Lower lobe of right lung (tissue), 2 donors: ENCODE measurements at places on chromosomes 2 and 18. TPM values are rescaled to one million over a fixed set of nuclear protein-coding genes. Genes with fewer than 3 reads are reported as not detected.

The KIAA1328 gene
- 17.8 TPM for total RNA-seq

The IL37 gene
- not detected for total RNA-seq

The RHOB gene
- 176 TPM for total RNA-seq

The SFT2D3 gene
- 7.4 TPM for total RNA-seq

The MC5R gene
- not detected for total RNA-seq

The PPP1R1C gene
- total RNA-seq, result 2.9 TPM

- no peak for DNase-seq
These were observed 117.6 kb downstream of the METTL8 start for GRCh38 chr2:171316220-171316619.

DNA sequence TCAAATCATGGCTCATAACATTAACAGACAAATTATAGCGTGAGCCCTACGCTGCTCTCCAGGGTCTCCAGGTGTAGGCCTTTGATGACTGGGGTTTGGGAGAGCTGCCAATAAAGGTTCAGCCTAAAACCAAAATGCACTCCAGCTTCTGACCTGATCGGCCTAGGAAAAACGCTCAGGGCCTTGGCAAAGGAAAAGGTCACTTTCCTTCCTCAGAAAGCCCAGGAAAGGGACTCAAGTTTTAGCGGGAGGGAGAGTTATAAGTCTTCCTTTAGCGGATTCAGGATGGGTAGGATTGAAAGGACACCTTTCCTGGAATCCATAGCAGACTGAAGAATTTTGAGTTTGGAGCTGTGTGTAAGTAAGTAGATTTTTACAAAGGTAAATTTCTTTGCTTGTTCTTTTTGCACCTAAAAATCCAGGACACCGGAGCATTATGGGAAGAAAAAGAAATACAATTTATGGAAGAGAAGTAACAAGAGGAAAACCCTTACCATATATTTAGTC lies 8.8 kb downstream of the EVX2 start:
- no peak for DNase-seq

DNA sequence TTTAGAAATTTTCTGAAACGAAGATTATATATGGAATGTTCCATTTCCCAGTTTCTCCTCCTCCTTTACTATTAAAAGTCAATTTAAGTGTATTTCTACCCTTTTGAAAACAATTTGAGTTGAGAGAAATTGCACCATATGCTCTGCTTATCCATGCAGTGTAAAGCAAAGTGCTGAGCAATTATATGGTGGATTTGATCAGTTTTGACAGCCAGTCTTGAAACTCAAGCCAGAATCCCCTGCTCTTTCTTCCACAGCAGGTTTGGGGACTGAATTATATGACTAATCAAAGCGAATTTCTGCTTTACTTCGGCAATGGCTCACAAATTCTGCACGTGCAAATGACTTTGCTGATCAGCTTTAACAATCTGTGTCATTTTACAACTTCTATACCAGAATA lies 1183.6 kb downstream of the LRP1B start:
- DNase-seq, result no peak

DNA sequence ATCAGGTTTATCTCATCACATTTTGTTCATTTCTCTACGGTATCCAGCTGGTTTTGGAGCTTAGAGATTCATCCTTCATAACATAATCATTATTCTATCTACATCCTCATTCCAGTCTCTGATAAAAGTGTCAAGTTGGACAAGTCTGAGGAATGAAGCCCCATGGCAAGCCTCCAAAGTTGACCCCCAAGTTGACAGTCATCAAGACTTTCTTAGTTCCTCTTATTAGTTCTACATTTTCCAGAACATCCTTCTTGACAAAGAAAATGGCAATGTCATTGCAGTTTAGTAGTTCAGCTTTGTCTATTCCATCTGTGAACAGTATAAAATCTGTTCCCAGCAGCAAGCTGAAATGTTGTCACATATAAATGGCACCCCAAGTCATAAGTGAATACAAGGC lies 4.5 kb upstream of the TMSB10 start:
- no peak for DNase-seq

- DNase-seq, result no peak
These were observed 210.3 kb downstream of the CYP26B1 start for GRCh38 chr2:71937396-71937795.

- DNase-seq, result no peak
These were observed 95.4 kb downstream of the CDH2 start for GRCh38 chr18:28081516-28081915.

DNA sequence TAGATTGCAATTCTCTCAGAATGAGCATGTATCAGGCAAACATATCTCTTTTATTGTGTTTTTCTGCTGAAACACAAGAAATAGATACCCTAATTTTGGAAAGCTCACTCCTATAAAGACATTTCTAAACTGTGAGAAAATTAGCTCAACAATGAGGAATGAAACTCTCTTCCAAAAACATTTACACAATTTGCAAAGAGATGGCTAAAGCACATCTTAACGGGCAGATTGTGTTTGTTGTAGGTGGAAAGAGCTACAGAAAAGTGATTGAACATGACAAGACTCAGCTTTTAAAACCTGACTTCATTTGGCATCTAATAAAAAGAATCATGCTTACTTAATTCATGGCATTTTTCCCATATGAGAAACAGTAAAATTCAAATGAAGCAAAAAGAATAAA lies 175.0 kb upstream of the SLC39A10 start:
- no peak for DNase-seq

- DNase-seq, result no peak
These were observed 485.2 kb upstream of the SALL3 start for GRCh38 chr18:78494204-78495085.

GRCh38 chr2:180482696-180483095 lies 475.6 kb upstream of the CWC22 start:
- DNase-seq, result no peak
